ENCODE measurements at places on chromosomes 6 and 20. TPM values are rescaled to one million over a fixed set of nuclear protein-coding genes. Genes with fewer than 3 reads are reported as not detected.

GRCh38 chr20:50439539-50440453 lies 70.4 kb upstream of the PTPN1 start:
- no peak for DNase-seq

DNA sequence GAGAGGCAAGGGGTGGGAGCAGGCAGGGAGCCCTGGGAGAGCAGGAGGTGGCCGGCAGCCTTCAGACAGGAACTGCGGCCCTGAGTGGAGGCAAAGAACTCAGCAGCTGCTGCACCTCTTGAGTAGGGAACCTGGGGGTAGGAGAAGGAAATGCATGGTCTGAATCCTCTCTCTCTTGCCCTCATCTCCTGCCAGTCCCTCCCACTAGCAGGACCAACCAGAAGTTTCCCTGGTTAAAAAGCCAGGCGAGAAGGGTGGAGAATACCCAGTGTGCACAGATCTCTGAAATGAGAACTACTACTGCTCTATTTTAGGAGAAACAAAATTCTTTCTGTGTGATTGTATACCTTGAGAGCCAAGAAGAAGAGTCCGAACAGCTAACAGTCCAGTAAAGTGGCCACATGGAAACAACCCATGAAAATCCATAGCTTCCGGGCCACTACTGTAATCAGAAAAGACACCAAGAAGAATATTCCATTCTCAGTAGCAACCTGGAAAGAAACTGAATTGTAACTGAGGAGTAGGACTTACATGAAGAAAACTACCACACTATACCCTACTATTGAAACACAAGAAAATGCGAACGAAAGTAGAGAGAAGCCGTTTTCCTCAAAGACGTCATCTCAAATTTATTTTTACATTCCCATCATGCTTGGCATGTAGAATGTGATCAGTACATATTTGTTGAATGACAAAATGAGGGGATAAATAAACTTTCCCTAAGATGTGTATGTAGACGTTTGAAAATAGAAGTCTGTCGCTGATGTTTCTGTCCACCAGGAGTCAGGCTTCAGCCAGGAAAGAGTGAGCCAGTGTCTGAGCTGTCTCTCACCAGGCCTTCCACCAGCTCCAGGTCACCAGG lies 25.6 kb downstream of the WRNIP1 start:
- peak; percentile 87 for DNase-seq

PI16 gene
- not detected for total RNA-seq

DNA sequence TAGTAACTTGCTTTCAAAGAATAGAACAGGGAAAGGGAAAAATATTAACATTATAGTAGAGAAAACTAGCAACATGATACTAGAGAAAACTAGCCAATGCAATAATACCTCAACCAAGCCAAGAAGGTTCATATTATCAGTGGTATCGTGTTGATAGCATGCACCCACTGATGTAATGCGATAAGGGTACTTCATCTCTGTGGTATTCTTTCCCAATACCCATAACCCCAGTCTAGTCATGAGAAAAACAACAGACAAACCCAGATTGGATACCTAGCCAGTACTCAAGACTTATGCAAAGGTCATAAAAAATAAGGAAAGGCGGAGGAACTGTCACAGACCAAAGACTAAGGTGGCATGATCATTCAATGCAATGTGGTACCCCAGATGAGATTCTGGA lies 21.0 kb downstream of the BLOC1S5 start:
- no peak for DNase-seq

- DNase-seq: no peak
These were observed 69.3 kb downstream of the HDDC2 start for GRCh38 chr6:125232466-125232865.

- no peak for DNase-seq
These were observed 155.3 kb downstream of the EYA4 start for GRCh38 chr6:133396233-133396983.

- no peak for DNase-seq
These were observed 4.5 kb upstream of the RAMACL start for GRCh38 chr6:166591026-166591425.

ZC2HC1B gene
- total RNA-seq: not detected

DNA sequence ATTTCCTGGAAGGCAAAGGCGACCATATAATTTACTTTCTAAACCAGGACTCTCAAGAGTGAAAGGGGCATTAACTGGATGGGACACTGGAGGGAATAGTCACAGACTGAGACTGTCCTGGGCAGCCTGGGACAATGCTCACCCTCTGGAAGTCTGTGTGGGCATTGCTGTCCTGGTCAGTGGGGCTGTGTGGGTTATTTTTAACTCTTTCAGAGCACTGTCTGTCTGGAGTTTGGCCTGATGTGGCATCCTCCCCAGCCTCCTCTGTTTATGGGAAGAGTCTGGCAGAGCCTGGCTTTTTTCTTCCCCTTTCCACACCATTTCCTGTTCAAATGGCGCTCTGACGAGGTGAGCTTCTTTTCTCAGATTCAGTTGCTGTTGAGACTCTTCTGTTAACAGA lies 11.7 kb downstream of the DAAM2 start:
- no peak for DNase-seq

GRCh38 chr6:25404091-25404490 lies 124.9 kb downstream of the CARMIL1 start:
- no peak for DNase-seq

DNA sequence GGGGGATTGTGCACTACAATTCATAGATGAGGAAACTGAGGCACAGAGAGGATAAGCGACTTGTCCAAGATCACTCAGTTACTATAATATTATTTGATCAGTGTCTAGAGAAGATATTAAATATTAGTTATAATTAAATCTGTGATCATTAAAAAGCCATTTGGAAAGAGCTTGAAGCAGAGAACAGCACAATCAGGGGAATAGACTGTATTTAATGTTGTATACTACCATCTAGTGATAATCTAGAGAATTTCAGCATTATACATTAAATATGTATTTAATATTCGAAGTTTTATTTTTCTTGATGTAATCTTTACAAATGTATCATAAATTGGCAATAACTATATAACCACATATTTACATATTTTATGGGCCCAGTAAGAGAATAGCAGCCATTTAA lies 20.1 kb upstream of the MTCL3 start:
- no peak for DNase-seq

- DNase-seq: no peak
These were observed 3.4 kb downstream of the CDH22 start for GRCh38 chr20:46304852-46305251.

SSTR4 gene
- not detected for total RNA-seq

TLDC2 gene
- 0.31 TPM for total RNA-seq

DNA sequence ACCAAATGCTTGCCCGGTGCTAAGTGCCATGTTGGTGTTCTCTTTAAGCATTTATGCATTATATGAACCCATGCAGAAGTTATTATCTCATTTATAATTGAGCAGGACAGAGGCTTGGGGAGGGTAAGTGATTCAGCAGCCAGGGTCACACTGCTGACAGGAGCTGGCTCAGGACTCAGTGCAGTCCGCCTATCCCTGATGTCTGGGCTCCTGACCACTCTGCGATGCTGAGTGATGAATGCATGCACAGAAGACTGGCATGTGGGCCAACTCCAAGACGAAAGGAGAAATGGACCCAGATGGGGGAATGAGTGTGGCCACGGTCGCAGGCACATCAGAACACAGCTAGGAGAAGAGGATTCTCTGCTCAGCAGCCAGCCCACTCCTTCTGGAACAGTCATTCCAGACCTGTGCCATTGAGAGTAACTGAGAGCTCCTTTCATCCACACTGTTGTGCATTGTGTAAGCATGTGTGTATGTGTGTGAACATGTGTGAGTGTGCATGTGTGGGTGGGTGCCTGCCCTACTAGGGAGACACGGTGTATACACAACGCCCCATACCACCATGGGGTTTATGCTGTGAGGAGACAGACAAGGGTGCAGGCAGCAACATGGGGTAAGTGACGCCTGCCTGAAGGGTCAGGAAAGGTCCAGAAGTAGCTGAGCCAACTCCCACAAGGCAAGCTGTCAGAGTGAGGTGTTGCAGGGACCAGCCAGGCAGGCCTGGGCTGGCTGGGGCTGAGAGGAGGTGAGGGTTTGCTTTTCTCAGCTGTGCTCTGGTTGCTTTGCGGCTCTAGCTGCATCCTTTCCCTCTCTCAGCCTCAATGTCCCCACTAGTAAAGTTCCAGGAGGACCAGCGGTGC lies 97.8 kb upstream of the PMEPA1 start:
- DNase-seq: no peak

ADGRB3 gene
- 0.22 TPM for total RNA-seq

Data from H7 (cell line).